Breast epithelium (tissue), 4 donors: ENCODE measurements at places on chromosomes 1 and 21. TPM values are rescaled to one million over a fixed set of nuclear protein-coding genes. Genes with fewer than 3 reads are reported as not detected.

IL10 gene
- total RNA-seq, result 0.98 TPM

OR2L13 gene
- total RNA-seq, result not detected

PLA2G4A gene
- 7.4 TPM for total RNA-seq

ANGPTL7 gene
- total RNA-seq, result 20.0 TPM

GCSAML gene
- not detected for total RNA-seq

SLC16A1 gene
- total RNA-seq, result 15.4 TPM

LAD1 gene
- total RNA-seq, result 13.1 TPM

SIK1 gene
- total RNA-seq, result 0.80 TPM

GSTM5 gene
- 4.6 TPM for total RNA-seq

GSTM1 gene
- not detected for total RNA-seq

ARHGEF16 gene
- 15.1 TPM for total RNA-seq

APOBEC4 gene
- total RNA-seq, result not detected

CHAF1B gene
- 0.64 TPM for total RNA-seq

MTARC2 gene
- 15.8 TPM for total RNA-seq

SH3D21 gene
- total RNA-seq, result 18.7 TPM

KLHDC8A gene
- not detected for total RNA-seq

NR1I3 gene
- total RNA-seq, result not detected

C1orf146 gene
- not detected for total RNA-seq

GJB5 gene
- total RNA-seq, result 1.3 TPM

CCDC185 gene
- total RNA-seq, result not detected

PLA2G2C gene
- total RNA-seq, result 0.33 TPM

MATN1 gene
- not detected for total RNA-seq

FCRL5 gene
- not detected for total RNA-seq
